ENCODE measurements at places on chromosomes 6 and 20.

- DNase-seq: no peak
Measured at GRCh38 chr6:131390322-131390721, 182.7 kb upstream of the ARG1 start.

GRCh38 chr20:51715163-51715855 lies 52.9 kb downstream of the ATP9A start:
- DNase-seq: no peak

- no peak for DNase-seq
Measured at GRCh38 chr6:113597231-113597583, 259.9 kb upstream of the MARCKS start.

DNA sequence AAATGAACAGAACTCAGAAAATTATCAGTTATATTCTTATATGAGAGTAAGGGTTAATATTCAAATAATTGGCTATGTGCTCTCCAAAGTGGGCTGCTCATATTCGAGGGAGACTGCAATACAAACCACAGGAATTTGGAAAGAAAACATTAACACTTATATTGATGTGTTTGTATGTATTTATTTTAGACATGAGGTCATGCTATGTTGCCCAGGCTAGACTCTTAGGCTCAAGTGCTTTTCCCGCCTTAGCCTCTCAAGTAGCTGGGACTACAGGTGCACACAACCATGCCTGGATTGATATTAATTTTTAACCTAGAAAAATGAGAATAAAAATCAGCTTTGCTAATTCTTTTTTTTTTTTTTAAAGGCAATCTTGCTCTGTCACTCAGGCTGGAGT lies 35.0 kb downstream of the BTBD9 start:
- DNase-seq: no peak

DNA sequence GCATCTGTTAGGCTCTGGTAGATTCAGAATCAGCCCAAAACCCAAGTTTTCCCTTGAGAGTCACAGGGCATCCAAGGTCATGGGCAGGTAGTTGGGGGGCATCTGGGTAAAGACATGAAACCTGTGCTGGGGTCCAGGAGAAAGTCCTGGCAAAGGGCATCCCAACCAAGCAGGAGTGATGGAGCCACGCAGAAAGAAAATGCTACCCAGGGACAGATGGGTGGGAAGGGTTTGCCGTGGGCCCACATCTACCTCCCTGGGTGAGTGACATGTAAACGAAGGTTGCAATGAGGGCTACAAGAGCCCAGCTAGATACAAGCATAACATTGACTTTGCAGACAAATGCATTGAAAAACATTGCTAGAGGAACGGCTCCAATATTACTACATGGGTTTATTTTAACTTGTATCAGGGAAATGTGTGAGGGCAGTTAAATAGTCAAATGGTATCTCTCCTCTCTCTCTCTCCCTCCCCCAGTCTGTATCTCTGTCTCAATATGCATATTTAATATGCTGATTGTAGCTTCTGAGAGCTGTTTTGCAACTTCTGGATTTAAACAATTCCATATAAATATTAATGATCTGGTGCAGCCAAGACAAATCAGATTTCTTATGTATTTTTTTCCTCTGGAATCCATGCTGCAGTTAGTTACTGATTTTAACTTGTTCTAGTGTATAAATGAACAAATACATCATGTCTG lies 135.7 kb downstream of the SYNDIG1 start:
- no peak for DNase-seq

DNA sequence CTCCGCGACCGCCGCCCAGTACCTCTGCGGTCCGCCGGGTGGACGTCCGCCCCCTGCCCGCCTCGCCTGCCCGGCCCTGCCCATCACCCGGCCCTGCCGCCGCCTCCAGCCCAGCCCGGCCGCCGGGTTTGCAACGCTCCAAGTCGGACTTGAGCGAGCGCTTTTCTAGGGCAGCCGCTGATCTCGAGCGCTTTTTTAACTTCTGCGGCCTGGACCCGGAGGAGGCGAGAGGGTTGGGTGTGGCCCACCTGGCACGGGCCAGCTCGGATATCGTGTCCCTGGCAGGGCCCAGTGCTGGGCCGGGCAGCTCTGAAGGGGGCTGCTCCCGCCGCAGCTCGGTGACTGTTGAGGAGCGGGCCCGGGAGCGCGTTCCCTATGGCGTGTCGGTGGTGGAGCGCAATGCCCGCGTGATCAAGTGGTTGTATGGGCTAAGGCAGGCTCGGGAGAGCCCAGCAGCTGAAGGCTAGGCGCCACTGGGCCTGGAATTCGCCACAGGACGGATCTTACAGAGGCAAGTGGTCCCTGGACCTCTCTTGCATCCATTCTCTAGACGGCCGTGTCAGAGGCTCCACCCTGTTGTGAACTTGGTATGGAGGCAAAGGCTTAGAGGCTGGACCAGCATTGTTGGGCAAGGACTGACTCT lies 11.8 kb downstream of the FAM110A start:
- no peak for DNase-seq

DNA sequence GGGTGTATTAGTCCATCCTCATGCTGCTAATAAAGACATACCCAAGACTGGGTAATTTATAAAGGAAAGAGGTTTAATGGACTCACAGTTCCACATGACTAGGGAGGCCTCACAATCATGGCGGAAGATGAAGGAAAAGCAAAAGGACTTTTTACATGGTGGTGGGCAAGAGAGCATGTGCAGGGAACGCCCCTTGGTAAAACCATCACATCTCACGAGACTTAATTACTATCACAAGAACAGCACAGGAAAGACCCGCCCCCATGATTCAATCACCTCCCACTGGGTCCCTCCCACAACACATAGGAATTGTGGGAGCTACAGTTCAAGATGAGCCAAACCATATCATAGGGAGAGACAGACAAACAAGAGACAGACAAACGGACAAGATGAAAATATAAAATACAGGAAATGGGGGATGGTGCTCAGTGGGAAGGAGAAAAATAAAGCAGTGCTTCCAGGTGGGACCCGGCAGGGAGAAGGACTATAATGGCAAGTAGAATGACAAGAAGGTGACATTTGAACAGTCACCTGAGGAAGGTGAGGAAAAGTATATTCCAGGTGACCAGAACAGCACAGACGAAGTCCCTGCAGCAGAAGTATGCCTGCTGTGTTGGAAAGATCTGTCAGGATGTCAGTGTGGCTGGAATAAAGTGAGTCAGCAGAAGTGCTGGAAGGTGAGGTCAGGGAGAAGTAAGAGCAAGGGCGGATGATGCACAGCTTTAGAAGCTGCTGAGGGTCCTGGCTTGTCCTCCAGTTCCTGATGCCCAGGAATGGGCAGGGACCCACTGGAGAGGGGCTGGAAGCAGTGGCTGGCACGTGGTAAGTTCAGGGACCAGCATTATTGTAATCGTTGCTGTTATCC lies 61.1 kb downstream of the SLC2A10 start:
- no peak for DNase-seq

- DNase-seq: peak; percentile 13
Measured at GRCh38 chr6:169804427-169804826, 53.0 kb downstream of the ERMARD start.

DNA sequence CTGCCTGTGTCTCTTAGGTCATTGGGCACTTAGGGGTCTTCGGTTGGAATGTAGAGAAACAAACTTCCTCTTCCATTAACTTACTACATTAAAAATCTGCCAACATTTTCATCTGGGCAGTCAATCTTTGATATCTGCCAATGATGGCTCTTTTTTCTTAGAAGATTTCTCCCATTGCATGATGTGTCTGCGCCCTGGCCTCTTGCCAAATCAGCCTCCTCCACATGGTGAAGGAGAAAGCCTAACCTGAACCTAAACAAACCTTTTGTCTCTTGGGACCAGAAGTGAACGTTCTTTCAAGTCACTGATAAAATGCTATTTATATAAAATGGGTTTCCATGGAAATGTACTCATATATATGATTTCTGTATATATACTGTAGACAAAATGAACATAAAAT lies 998.9 kb upstream of the GJE1 start:
- no peak for DNase-seq

- peak; percentile 80 for DNase-seq
Measured at GRCh38 chr6:43509984-43510826, at the start of gene LRRC73. Gene LRRC73, minus strand, starts transcription at chr6:43510346. Its CDS starts 561 bp downstream, at chr6:43509785.

GRCh38 chr6:14472986-14473337 lies 355.4 kb downstream of the CD83 start:
- no peak for DNase-seq
